IMR-90 (cell line): ENCODE measurements at places on chromosomes 6 and 20. TPM values are rescaled to one million over a fixed set of nuclear protein-coding genes. Genes with fewer than 3 reads are reported as not detected.

- DNase-seq, result peak; percentile 63
Measured at GRCh38 chr6:137705160-137706082, 161.6 kb upstream of the TNFAIP3 start.

GRCh38 chr6:135093578-135093977, 39.0 kb upstream of the HBS1L start:
- DNase-seq, result no peak

- no peak for DNase-seq
Measured at GRCh38 chr20:63382551-63383300, 21.6 kb upstream of the CHRNA4 start.

DNA sequence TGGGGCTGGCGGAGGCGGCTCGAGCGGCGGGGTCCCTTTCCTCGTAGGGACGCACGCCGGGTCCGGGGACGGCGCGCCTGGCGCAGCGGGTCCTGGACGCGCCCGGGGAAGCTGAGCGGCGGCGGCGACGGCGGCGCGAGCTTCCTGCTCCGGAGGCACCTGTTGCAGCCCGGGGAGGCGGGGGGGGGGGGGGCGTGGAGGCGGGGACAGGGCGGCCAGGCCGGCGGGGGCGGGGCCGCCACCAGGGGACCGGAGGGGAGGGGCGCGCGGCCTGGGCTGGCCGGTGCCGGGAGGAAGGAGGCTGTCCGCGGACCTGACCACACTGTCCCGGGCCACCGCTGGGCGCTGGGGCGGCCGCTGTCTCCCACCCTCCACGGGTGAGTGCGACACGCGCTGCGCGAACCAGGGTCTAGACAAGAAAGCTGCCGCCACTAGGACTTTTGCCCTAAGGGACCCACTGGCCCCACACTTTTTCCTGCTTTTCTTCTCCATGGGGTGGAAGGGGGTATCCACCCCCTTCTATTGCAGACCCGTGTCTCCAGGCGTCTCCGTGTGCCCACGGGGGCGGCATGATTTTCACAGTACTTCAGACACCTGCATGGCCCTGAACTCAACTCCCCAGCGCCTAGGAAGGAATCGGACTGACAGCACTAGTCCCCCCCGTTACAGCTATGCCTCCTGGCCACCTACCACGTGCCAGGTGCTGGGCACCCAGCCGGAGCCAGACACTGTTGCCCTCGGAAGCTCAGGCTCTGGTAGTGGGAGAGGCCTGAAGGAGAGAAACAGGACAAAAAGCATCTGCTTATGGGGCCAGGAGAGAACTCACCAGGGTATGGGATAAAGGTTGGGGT, at the start of gene NFATC2:
TSS of gene NFATC2 (minus strand) at position 149 of the 851 bp plus-strand sequence. CDS start 220 bp downstream, outside the sequence.
- no peak for DNase-seq

DNA sequence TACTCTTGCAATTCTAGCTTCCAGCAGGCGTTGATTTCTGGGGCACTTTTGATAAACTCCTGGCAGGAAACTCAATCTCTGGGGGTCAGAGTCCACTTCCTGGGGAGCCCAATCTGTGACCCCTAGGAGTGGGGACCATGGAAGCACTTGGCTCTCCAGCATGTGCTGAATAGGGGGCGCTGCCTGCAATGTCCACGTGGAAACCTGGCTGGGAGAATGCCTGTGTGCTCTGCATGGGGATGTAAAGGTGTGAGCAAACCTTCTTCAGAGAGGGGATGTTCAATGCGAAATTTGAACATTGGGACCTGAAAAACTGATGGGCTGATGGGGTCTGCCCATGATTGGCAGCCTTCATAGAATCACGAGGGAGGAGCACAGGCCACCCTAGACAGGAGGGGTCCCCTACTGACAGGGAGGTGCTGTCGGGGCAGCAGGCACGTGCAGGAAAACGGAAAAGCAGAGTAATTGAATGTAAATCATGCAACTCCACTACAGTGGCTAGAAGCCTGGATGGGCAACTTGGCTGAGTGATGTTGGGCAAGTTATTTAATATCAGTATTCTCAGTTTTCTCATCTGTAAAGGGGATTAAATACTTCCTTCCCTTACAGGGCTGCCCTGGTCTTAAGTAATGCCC, 47.8 kb downstream of the CEP43 start:
- DNase-seq, result no peak

RFX6 gene
- total RNA-seq, result not detected in 2 replicates
